ENCODE measurements at places on chromosomes 11 and 22.

DNA sequence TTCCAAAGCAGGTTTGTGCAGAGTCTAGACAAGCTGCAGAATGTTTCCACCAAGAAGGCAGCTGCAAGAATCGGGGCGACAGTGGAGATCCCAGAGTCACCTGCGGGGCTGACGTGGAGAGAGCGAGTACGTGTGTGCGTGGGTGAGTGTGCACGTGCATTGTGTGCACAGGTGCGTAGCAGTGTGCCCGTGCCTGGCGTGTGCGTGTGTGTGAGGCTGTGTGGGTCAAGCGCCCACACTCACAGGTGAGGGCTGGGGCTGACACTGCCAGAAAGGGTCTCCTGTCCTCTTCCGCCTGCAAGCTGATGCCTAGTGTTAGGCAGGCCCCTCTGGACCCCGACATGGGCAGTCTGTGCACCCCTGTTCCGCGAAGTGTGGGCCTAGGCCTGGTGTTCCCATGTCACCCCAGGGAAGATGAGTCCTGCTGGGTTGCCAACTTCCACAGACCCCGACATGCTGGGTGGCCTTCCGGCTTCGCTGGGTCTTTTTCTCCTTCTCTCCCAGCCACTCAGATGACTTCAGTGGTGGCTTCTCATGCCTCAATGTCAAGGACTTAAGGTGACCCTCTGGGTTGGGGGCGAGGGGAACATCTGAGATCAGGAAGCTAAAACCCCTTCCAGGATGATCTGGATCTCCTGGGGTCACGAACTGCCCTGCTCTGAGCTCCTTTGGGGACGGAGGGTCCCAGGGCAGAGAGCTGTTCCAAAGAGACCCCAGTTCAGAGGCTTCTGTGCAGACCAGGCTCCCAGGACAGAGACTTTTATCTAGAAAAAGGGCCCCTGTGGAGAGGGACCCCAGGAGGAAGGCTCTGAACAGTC, 10.4 kb upstream of the SYT8 start:
- no peak for DNase-seq

DNA sequence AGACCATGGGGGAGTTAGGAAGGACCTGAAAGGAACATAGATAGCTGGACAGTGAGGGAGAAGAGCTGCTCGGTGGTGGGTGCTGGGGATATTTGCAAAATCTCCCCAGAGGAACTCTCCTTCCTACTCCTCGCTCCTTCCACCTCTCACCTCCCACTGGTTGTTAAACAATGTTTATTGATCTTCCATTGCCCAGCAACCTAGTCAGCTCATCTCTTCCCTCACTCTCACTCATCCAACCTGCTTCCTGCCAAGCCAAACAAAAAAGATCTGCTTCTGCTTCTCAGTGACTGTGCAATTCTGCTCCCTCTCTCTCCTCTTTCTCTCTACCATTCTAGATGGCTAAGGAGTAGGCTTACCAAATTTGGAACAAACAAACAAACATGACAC, 115.0 kb downstream of the SLC1A2 start:
- peak; percentile 18 for DNase-seq

DNA sequence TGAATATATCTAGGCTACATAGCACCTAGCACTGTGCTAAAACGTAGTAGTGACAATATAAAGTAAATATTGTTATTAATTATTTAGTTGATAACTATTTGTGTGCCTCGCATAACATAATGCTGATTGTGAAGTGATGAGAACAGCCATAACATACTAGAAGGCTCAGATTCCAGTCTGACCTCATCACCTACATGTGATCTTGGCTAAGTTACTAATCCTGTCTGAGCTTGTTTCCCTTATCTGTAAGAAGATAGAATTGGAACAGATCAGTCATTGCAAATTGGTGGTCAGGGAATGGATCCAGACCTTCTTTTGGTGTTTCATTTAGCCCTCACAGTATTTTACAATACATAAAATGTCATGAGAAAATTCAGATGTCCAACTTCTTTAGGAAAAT, 103.4 kb upstream of the SEZ6L start:
- no peak for DNase-seq

DNA sequence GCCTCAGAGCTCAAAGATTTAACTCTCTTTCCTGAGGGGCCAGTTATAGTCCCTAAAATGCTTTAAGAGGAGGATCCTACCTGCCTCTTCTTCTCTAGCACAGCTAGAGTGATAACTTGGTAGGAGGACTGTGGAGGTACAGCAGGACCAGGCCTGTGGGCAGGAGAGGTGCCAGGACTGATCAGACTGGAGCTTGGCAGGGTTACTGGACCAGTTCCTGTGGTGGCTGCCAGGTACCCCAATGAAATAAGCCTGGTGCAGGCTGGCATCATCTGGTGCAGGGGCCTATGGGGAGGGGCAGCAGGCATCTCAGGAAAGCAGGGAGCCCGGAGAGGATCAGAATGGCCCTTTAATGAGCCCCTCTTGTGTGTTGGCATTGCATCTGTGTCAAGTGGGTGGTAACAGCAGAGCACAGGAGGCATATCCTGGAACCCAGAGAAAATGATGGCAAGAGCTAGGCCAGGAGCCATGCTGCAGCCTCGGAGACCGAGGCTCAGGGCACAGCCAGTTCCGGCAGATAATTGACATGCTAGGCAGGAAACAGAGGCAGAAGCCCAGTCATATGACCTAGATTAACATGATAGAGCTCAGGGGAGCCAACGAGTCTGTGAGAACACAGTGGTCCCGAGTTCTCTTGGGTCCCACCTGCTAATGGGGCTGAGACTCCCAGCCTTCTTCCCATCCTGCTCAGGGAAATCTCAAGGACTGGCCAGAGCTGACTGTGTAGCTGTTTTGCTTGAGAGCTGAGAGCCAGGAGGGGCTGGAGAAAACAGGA, 187.5 kb upstream of the ZBED5 start:
- DNase-seq = no peak
